ENCODE measurements at places on chromosomes 1 and 21.

- DNase-seq = peak; percentile 87
Measured at GRCh38 chr21:38848187-38848609, 42.5 kb downstream of the ETS2 start.

GRCh38 chr1:232593717-232594502 is 36.0 kb downstream of the SIPA1L2 start:
- DNase-seq = no peak

- no peak for DNase-seq
Measured at GRCh38 chr1:67636146-67636545, 48.9 kb upstream of the GADD45A start.

- peak; percentile 84 for DNase-seq
Measured at GRCh38 chr1:24416666-24417391, 1.2 kb downstream of the NIPAL3 start.

DNA sequence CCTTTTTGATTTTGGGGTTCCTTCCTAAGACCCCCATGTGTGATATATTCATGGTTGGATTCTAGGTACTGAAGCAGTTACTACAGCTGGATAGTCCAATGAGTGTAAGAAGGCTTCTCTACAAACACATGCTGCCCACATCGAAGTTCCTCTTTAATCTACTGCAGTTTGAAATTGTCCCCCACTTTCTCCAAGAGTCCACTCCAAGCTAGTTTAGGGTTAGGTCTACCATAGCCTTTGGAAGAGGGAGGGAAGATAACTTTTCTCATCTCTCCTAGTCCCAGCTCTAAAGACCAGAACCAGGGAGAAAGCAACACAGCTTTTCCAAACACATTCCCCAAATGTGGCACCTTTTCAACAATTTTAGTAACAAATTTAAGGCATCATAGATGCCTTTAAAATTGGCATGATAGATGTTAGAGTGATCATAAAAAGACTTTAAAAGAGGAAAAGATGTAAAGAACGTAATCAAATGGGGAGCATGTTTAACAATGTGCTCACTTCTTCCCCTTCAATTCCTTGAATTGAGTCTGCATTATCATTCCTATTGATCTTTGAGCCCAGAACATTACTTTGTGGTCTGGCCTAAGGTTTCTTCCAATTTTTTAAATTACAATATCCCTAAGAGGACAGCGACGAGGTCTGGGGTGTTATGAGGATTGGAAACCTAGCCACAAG is 1.0 kb upstream of the EXO1 start:
- DNase-seq = no peak

GRCh38 chr1:23273450-23274133 is 56.3 kb upstream of the HTR1D start:
- DNase-seq = peak; percentile 85

- DNase-seq = no peak
Measured at GRCh38 chr1:110581682-110582145, 24.4 kb downstream of the KCNA2 start.

- DNase-seq = peak; percentile 25
Measured at GRCh38 chr1:39646232-39647081, 7.0 kb upstream of the HEYL start.

DNA sequence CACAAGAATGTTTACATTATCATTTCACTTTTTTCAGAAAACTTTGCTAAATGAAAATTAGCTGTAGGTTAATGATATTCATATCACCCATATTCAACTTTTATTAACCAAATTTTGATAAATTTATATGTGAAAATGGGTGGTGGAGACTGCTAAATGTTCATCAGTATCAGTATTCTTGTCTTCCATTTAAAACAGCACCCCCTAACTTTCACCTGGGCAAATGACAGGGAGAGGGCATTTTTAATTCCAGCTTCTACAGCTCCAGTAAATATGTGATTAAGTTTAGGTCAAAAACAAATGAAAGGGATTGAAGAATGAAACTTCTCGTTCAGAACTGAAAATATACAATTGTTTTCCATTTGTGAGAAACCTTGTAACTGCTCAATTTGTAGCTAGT is 722.2 kb downstream of the KCNT2 start:
- no peak for DNase-seq

DNA sequence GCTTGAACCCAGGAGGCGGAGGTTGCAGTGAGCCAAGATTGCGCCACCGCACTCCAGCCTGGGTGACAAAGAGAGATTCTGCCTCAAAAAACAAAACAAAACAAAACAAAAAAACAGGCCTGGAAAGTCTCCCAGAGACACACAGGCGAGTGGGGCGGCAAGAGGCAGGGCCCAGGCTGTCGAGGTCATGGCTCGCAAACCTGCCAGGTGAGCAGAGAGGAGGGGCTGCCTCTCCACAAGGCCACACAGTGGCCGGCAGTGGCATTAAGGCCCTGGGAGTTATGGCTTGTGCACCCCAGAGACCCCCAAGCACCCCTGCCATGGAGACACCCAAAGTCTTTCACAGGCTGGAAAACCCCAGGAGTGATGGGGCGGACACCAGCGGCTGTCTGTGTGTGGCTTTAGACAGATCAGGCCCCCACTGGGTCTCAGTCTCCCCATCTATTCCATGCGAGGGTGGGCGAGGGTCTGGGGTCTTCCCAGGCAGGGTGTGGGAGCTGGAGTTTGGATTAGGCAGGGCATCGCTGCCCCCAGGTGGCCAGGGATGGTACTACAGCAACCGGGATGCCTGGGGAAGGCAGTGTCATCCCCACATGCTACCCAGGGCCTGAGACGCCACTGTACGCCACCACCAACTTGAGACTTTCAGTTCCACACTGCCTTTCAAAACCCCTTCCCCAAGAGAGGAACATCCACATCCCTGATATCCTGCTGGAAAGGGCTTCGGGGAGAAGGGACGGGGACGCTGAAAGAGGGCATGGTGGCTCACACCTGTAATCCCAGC is 7.3 kb upstream of the CTRC start:
- DNase-seq = peak; percentile 44

- no peak for DNase-seq
Measured at GRCh38 chr1:182248721-182249120, 142.9 kb downstream of the GLUL start.

DNA sequence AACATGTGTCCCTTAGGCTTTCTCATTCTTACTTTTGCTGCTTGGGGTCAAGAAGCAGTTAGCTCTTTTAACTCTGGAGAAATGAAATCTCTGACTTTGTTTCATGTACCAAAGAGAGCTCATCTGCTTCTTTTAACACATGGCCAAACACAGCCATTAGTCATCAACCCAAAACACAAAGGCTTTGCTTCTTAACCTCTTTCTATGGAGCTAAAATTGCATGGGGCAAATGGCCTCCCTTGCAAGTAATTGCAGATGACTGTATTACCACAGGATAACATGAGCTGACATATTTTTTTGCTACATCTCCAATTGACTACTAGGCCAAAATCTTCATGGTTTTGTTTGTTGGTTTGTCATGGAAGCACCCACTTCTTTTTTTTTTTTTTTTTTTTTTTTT is 300.9 kb downstream of the BRINP3 start:
- peak; percentile 62 for DNase-seq

- DNase-seq = no peak
Measured at GRCh38 chr21:41037936-41038335, 130.0 kb upstream of the BACE2 start.

DNA sequence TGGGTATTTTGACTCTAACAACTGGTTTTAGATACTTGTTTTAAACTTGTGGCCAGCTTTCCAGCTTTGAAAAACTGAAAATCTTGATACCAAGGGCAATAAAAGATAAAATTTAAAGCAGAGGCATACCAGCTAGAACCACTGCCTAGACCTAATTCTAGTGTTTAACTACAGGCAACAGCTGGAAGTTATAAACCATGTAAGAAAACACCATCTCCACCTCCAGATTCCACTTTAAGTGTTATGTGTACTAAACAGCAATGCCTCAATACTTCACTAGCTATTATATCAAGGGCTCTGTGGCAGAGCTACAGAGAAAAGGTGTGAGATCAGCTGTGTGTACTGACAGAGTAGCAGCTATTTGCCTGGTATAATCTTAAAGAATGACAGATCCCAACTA is 69.5 kb downstream of the LPAR3 start:
- no peak for DNase-seq

Data from fibroblast of the aortic adventitia (primary cell).